Myocyte (in vitro differentiated cells): ENCODE measurements at places on chromosomes 11 and 22.

GRCh38 chr22:43134553-43134952, 8.6 kb downstream of the MCAT start:
- DNase-seq, result no peak

- no peak for DNase-seq
Observed at GRCh38 chr11:128494418-128495332, 92.7 kb downstream of the ETS1 start.

GRCh38 chr11:36288442-36289225, 590 bp downstream of the COMMD9 start:
- DNase-seq, result no peak

DNA sequence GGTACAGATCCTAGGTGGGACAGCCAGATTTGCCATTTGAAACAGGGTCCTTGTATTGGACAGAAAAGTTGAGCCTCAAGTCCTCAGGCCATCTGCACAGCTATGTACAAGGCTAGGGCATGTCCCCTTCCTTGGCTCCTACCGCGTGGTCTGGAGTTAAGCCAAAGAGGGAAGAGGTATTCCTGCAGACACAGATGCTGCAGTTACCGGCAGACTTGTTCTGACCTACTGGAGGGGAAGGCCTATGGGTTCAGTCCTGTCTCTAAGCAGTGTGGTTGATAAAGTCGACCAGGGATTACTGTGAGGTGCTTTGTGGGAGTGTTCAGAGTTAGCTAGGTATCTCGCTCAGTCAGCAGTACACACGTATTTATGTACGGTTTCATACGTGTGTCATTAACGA, 180.6 kb downstream of the ADAMTS15 start:
- DNase-seq, result peak; percentile 66

DNA sequence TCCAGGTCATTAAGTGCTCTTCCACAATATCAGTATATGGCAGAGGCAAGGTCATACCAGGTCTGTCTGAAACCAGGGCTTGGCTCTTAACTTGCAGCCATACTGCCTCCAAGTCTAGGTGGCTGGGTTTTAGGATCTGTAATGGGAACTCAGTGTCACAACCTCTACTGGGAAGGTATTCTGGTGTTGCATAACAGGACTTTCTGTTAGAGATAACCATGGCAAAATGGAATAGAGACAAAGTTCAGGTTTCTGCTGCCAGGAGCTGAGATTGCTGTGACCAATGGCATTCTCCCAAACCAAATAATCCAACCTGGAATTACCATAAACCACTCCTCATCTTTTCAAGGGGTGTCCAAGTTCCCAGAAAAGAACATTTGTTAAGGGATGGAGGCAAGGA, 6.8 kb upstream of the SAA1 start:
- no peak for DNase-seq

- no peak for DNase-seq
Observed at GRCh38 chr11:66912911-66913310, 45.3 kb downstream of the PC start.

DNA sequence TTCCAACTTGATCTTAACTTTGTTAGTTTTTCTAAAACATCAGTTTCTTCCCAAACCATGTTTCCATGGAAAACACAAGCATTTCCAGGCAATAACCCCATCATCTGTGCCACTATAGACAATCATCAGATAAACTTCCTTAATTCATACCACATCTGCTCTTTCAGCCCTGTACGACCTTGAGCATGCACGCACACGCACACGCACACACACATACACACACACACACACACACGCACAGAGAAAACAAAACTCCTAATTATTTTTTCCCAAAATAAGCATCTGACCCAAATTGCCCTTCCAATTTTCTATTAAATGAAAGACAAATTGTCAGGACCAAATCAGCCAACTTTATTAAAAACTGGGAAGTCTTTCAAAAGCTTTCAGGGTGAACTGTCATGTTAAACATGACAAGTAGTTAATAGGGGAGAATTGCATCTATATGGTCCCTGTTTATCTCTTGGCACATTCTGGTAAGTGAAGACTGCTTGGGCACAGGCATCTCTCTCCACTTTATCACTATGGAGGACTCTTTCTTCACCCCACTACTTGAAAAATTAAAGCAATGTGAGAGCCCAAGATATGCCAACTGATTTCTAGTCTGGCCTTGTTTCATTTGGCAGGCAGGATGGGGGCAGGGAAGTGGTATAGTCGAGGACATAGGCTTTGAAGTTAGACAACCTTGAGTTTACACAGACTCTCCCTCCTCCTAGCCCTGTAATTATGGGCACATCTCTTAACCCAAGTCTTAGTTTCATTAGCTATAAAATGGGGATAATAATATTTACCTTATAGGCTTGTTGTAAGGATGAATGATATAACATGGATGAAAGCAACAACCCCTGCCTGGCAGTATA, 15.1 kb downstream of the ADM start:
- DNase-seq, result no peak

DNA sequence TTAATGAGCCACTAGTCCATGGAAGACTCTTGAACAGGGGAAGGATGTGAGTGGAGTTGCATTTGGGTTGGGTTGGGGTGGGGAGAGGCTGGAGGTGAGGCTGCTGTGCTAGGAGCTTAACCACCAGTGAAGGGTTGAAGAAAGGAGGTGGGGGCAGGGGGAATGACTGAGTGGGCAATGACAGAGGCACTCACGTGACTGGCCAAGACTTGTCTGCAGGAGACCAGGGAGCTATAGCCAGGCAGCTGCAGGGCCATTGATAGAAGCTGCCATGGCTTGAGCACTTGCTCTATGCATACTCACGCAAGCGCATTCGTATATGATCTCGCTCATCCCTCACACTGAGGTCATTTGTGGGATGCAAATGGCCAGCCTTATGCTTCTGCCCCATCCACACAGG, 4.0 kb downstream of the LMO2 start:
- no peak for DNase-seq

GRCh38 chr11:44784851-44785250, 58.1 kb downstream of the TSPAN18 start:
- DNase-seq, result no peak

DNA sequence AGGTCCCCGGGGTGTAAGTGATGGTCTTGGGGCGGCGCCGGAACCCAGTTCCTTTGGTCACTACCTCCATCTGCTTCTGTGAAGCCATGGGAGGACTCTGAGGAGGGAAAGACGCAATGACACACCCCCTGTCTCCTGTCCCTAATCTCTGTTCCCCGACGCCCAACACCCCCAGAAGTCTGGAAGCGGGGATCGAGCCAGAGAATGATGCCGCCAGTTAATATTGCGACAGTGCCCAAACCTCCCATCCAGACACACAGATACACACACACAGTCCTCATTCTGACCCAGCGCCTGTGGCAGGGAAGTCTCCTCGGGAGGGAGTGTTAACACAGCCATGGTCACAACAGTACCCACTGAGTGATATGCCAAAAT, 352 bp downstream of the C22orf23 start:
- no peak for DNase-seq

GRCh38 chr11:117925198-117925925, 3.8 kb downstream of the TMPRSS13 start:
- DNase-seq, result no peak

- peak; percentile 79 for DNase-seq
Observed at GRCh38 chr22:41822317-41823057, 10.4 kb upstream of the SREBF2 start.

- DNase-seq, result peak; percentile 18
Observed at GRCh38 chr11:32466279-32466915, 31.1 kb upstream of the WT1 start.

DNA sequence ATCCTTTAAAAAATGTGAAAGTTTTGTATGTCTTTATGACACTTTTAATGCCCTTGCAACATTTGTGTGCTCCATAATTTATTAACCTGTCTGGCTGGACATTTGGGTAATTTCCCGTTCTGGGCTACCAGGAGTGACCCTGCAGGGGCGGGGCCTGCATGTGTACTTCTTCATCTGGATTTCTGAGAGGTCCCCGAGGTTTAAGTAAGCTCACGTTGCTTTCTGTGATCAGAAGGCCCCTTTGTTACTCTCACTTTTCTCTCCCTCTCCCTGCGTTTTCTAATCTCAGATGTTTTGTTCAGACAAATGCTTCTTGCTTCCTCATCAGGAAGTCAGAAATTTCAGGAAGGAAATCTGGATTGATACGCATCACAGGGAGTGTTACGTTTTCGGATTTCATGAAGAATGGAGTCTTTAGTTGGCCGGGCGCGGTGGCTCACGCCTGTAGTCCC, 78.9 kb upstream of the CRYBB3 start:
- no peak for DNase-seq

DNA sequence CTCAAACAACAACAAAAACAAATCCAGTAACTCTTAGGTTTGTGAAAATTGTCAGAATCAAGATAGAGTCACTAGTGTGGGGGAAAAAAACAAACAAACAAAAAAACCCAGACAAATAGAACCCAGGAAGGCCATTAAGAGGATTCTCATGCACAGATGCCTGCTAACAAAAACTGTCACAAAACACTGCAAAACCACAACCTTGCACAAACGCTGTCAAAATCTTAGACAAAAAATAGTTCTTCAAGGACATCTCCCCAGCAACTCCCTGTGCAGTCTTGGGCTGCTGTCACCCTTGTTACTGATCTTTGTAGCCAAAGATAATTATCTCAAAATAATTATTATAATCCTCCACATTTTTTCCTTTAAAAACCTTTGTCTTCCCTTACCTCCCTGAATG, 4.6 kb upstream of the ZBED5 start:
- no peak for DNase-seq
